CD14-positive monocyte (primary cell): ENCODE measurements at places on chromosomes 6 and 20. TPM values are rescaled to one million over a fixed set of nuclear protein-coding genes. Genes with fewer than 3 reads are reported as not detected.

GRCh38 chr20:36967636-36968035 is 16.1 kb upstream of the SAMHD1 start:
- no peak overlapping the region for H3K27ac ChIP-seq
- DNase-seq = no peak
- no peaks in the 10 kb centered on the region for H3K27me3 ChIP-seq
- no peak overlapping the region for H3K4me3 ChIP-seq
- H3K4me1 ChIP-seq = peaks cover 31% of the 10 kb centered on the region

DNA sequence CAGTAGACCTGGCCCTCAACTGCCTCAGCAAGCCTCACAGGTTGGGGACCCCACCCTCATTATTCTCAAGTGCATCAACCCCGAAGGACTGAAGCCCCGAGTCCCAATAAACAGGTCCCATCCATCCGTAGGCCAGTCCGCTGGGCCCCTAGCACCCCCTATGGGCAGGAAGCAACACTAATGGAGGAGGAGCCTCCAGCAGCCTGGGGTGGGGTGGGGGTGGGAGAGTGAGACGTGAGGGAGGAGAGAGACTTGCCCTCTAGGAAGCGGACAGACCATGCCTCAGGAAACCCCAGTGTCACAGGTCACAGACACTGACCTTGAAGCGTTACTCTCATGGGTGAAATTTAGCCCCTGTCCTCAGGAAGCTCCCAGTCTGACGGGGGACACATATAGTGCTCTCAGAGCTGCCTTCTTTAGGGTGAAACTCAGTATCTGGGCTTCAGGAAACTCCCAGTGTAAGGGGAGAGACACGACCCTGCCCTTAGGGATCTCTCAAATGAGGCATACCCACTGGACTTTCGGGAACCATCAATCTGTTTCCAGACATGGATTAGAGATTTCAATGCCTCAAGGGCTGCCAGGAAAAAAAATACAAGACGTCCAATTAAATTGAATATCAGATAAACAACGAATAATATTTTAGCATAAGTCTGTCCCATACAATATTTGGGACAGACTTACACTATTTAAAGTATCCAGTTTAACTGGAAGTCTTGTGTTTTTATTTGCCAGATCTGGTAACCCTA is 125.8 kb downstream of the MRPL14 start:
- H3K27me3 ChIP-seq = peaks cover 64% of the 10 kb centered on the region
- no peaks in the 10 kb centered on the region for H3K36me3 ChIP-seq
- no peak overlapping the region for H3K27ac ChIP-seq
- peaks cover 32% of the 10 kb centered on the region for H3K4me1 ChIP-seq

DNA sequence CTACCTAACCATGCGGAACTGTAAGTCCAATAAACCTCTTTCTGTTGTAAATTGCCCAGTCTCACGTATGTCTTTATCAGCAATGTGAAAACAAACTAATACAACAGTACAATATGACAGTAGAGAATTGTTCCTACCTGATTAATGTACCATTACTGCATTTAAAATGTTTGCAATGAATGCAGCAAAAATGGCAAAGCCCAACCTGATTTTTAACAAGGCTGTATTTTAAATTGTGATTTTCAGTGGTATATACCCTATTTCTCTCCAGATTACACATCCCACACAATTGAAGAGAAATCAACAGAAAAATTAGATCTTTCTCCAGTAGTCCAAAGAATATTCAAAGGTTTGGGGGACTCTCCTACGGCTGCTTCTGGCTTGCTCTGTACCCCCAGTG is 3.3 kb upstream of the PCSK2 start:
- DNase-seq = no peak
- peaks cover 21% of the 10 kb centered on the region for H3K27me3 ChIP-seq
- H3K4me3 ChIP-seq = no peak overlapping the region
- H3K36me3 ChIP-seq = no peaks in the 10 kb centered on the region
- H3K27ac ChIP-seq = no peak overlapping the region
- no peaks in the 10 kb centered on the region for H3K4me1 ChIP-seq

- no peak overlapping the region for H3K27ac ChIP-seq
- DNase-seq = no peak
- H3K4me1 ChIP-seq = no peaks in the 10 kb centered on the region
- H3K36me3 ChIP-seq = no peaks in the 10 kb centered on the region
- H3K4me3 ChIP-seq = no peak overlapping the region
These were observed 7.0 kb downstream of the SLC22A23 start for GRCh38 chr6:3449750-3450305.

GRCh38 chr6:140609956-140610355 is 1235.5 kb upstream of the CITED2 start:
- no peaks in the 10 kb centered on the region for H3K36me3 ChIP-seq
- no peak overlapping the region for H3K4me3 ChIP-seq
- no peaks in the 10 kb centered on the region for H3K4me1 ChIP-seq

GRCh38 chr6:136506124-136506799 is 44.0 kb downstream of the MAP7 start:
- no peaks in the 10 kb centered on the region for H3K27me3 ChIP-seq

GRCh38 chr6:127824061-127824460 is 76.8 kb downstream of the THEMIS start:
- H3K4me1 ChIP-seq = no peaks in the 10 kb centered on the region
- H3K27ac ChIP-seq = no peak overlapping the region
- DNase-seq = no peak
- H3K4me3 ChIP-seq = no peak overlapping the region
- H3K27me3 ChIP-seq = no peaks in the 10 kb centered on the region

GRCh38 chr6:48113130-48113529 is 2.1 kb upstream of the PTCHD4 start:
- H3K27ac ChIP-seq = no peak overlapping the region
- no peak for DNase-seq
- no peaks in the 10 kb centered on the region for H3K36me3 ChIP-seq
- H3K4me1 ChIP-seq = no peaks in the 10 kb centered on the region
- no peak overlapping the region for H3K4me3 ChIP-seq

DNA sequence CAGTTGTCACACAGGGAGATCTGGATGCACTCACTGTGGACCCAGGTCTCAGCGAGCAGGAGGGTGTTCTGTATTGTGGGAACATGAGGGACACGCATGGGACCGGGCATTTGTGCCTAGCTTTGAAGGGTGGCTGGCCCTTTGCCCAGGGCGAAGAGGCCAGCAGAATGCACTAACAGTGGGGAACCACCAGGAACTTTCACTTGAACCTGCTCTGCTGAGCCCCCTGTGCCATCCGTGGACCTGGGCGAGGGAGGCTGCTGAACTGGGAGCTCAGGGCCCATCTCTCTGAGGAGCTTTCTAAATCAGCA is 1.2 kb upstream of the ULBP2 start:
- H3K27me3 ChIP-seq = peaks cover 54% of the 10 kb centered on the region
- H3K27ac ChIP-seq = no peak overlapping the region

Gene MUCL3
- not detected for polyA plus RNA-seq

Gene BAG2
- 0.20 TPM for polyA plus RNA-seq

Gene SDHAF4
- 8.3 TPM for polyA plus RNA-seq
